Esophagus squamous epithelium (tissue), 5 donors: ENCODE measurements at places on chromosomes 2 and 18. TPM values are rescaled to one million over a fixed set of nuclear protein-coding genes. Genes with fewer than 3 reads are reported as not detected.

GRCh38 chr2:112884869-112885505, 26.0 kb upstream of the IL37 start:
- no peak for DNase-seq

DNA sequence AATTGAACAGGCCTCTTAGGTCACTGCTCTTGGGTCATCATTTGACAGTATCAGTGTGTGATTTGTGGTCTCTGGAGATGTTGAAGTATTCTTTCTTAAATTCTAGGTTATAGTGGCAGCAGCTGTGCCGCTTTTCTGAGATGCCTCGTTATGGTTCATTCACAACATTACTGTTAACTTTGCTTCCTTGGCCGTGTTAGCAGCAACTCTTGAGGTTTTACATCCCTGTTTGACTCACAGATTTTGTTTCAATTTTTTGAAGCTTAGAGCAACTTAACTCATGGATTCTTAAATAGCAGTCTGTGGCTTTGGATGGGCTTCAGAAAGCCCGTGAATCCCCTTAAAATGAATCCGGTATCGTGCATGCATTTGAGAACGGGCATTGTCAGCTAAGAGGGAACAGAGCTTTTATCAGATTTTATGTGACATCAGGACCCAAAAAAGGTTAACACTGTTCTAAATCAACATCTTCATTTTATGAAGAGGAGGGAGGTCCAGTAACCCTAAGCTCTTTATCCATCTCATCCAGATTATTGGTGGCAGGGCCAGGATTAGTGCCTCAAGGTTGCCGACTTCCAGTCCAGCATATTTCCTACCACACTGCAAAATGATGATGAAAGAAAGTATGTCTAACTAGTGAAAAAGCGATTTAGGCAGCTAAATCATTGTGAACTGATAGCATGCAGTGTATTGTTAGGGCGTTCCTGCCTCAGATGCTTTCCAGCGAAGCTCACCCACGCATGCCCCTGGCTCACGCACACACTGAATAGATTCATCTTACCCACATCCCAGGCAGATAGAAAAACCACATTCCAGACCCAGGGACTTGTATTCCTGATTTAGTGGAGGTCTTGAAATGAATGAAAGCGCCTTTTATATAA, 5.1 kb downstream of the TRIB2 start:
- no peak for DNase-seq

The NT5DC4 gene
- total RNA-seq: not detected

The DNAJC5G gene
- not detected for total RNA-seq

The ABCG5 gene
- not detected for total RNA-seq
